Placental epithelial cell (primary cell): ENCODE measurements at places on chromosomes 3 and 15. TPM values are rescaled to one million over a fixed set of nuclear protein-coding genes. Genes with fewer than 3 reads are reported as not detected.

Gene EOMES
- not detected in 2 replicates for total RNA-seq

Gene GTF2A2
- total RNA-seq = 15.3 and 21.0 TPM in 2 replicates

Gene ZNF620
- 0.79 and 0.87 TPM in 2 replicates for total RNA-seq

Gene KCNAB1
- under 0.01 and 0.54 TPM in 2 replicates for total RNA-seq

Gene MSL2
- total RNA-seq = 19.6 and 24.4 TPM in 2 replicates

Gene CCR3
- total RNA-seq = 0.33 TPM in 1 of 2 replicates, not detected in the other

Gene GOLGA6L10
- total RNA-seq = 2.4 TPM in 1 of 2 replicates, not detected in the other

Gene CCDC9B
- total RNA-seq = 23.6 and 34.8 TPM in 2 replicates

Gene SNTN
- total RNA-seq = not detected in 2 replicates

Gene REC114
- not detected in 2 replicates for total RNA-seq

Gene SSUH2
- total RNA-seq = 0.11 and 0.39 TPM in 2 replicates

Gene AP3B2
- total RNA-seq = under 0.01 and 0.11 TPM in 2 replicates

Gene PLOD2
- 55.4 and 134 TPM in 2 replicates for total RNA-seq

Gene ULK4
- total RNA-seq = 11.4 and 22.4 TPM in 2 replicates

Gene RPN1
- 357 and 550 TPM in 2 replicates for total RNA-seq

Gene SYNPR
- not detected in 2 replicates for total RNA-seq
